ENCODE measurements at places on chromosomes 6 and 20.

DNA sequence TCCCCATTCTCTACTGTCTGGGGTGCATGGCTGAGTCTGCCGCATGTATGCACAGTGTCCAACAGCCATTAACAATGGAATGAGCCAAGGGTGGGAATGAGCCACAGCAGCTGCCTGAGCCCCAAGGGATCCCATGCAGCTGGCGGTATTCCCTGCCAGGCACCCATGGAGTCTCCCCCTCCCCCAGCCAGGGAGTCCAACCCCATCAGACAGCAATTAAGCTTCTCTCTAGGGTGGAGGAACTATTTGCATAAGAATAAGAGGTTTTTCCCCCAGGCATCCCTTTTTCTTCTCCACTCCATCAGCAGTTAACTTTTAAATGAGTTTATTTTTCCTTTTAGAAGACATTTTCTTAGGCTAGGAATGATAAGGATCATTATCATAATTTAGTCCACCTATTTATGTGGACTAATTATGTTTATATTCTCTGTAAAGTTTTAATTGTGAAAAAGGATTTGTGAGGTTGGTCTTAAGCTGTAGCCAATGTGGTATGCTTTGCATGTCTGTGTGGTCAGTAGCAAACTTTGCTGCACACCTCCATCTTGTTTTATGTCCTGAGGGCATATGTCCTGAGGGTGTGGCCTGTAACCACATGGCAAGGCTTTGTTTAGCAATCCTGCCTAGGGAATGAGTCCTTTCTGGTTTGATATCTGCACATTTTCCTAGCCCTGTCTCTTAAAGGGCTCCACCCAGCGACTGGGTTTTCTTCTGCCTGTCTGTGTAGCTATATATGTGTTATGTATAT, 158.9 kb upstream of the OLIG3 start:
- no peak for DNase-seq

GRCh38 chr20:63942969-63943807, 13.0 kb downstream of the UCKL1 start:
- DNase-seq = no peak

DNA sequence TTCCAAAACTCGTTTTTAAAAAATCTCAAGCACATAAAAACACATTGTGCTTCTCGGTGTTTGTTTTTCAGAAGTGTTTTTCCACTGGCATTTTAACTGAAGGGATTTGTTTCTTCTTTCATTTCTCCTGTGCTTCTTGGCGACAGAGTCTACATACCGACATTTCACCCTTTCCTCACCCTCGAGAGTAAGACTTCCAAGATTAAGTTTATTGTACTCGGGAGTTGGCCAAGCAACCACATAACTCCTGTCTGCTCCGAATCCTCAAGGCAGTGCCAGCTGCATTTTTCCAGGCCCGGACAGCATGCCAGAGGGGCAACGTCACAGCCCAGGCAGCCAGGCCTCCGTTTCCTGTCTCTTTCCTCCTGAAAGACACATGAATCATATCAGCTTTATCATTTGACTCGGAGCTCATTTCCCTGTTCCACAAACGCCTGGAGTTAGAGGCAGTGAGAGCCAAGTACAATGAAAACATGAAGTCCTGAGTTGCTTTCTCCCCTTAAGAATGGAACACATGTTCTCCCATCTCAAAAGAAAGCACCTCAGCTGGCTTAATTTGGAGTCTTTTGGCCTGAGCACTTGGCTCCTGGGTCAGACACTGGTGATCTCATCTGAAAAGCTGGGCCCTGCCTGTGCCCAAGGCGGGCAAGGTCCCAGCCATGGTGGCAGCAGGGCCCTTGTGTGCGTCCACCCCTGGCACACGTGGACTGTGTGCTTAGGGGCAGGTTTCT, 23.2 kb upstream of the FAM50B start:
- DNase-seq = no peak

DNA sequence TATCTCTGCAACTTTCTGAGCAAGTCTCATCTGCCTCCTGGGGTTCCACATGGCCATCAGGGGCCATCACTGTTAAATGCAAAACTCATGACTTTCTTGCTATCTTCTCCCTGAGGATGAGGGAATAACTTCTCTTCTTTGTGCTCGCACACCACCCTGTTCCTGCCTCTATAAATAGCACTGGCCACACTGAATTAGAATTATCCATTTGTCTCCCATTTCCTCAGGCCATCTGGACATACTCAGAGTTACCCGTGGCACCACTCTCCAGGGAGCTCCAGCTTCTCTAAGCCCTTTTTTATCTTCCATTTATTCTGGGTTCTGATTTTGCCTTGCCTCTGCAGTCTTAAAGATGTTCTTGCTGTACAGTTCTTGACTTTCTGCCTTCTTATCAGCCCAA, 72.8 kb upstream of the ECI2 start:
- DNase-seq = no peak

- DNase-seq = no peak
These were observed 19.6 kb downstream of the ANGPT4 start for GRCh38 chr20:896501-897025.

GRCh38 chr6:37171970-37172812, 2.2 kb downstream of the PIM1 start:
- peak; percentile 85 for DNase-seq

DNA sequence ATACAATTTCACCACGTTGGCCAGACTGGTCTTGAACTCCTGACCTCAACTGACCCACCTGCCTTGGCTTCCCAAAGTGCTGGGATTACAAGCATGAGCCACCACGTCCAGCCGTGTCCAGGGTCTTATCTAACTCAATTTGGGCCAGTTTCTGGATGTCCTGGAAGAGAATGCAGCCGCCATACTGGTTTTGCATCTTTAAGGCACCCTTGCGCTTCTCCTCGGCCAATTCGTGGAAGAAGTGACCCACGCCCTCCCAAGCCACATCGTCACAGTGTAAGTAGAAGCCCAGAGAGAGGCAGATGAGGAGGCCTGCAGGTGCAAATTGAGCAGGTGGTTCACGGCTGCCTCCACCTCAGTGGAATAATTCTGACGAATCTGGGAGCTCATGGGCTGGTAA, 3.7 kb upstream of the ZNF335 start:
- no peak for DNase-seq

GRCh38 chr6:98833057-98833306, 1.4 kb upstream of the POU3F2 start:
- no peak for DNase-seq

DNA sequence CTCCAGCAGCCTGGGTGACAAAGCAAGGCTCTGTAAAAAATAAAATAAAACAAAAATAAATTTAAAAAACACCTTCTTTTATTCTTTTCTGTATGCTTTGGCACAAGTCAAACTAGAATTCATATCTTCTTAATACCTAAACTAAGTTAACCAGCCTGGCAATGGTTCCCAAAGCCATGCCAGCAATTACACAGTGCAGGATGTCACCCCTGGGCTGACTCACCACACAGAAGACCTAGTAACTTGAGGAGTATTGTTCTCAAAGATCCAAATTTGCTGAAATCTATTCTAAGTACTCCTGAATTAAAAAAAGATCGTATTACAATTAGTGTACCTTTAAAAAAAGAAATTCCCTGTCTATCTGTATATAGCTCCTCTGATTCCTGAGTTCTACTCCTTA, 162.7 kb upstream of the SGK1 start:
- DNase-seq = no peak

DNA sequence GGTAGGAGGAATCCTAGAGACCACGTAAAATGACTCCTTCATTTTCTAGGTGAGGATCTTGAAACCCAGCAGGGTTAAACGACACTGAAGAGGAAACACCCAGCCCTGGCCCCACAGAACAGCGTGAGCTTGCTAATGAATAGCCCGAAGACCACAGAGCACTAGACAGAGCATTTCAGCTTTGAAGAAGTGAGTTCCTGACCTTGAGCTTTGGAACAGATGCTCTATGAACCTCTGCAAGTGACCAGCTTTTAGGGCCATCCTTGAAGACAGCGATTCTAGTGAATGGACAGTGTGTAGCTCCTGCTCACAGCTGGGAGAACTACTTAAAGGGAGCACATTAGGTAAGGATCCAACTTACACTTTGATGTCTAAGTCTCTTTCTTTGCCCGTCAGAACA, 74.0 kb upstream of the FRMD1 start:
- DNase-seq = no peak

GRCh38 chr20:13913131-13913530, 77.3 kb downstream of the SEL1L2 start:
- DNase-seq = no peak

DNA sequence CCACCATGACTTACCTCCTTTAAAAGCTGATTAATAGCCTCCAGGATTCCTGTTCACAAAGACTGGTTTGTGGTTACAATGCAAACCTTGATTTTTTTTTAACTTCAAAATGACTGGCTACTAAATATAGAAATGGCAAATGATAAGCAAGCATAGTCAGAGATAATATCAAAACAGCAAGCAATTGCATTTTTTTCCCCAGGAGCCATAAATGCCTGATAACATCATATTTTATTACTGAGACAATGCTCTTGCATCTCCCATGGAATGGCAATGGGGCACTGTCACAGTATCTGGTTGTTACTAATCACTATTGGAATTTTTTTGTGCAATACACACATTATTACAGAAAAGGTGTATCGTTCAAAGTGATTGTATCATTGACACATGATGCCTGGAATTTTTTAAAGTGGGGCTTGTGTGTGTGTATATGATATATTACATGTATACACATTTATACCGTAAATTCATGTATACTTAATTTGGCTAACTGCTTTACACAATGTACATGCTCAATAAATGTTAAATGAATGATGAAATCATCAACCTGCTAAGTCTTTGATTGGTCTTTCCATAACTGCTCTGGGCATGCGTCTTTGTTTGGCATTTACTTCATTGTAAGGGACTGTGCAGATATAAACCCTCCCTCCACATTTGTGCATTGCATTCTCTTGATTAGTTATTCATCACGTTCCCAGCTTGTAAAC, 980 bp upstream of the SALL4 start:
- DNase-seq = no peak

DNA sequence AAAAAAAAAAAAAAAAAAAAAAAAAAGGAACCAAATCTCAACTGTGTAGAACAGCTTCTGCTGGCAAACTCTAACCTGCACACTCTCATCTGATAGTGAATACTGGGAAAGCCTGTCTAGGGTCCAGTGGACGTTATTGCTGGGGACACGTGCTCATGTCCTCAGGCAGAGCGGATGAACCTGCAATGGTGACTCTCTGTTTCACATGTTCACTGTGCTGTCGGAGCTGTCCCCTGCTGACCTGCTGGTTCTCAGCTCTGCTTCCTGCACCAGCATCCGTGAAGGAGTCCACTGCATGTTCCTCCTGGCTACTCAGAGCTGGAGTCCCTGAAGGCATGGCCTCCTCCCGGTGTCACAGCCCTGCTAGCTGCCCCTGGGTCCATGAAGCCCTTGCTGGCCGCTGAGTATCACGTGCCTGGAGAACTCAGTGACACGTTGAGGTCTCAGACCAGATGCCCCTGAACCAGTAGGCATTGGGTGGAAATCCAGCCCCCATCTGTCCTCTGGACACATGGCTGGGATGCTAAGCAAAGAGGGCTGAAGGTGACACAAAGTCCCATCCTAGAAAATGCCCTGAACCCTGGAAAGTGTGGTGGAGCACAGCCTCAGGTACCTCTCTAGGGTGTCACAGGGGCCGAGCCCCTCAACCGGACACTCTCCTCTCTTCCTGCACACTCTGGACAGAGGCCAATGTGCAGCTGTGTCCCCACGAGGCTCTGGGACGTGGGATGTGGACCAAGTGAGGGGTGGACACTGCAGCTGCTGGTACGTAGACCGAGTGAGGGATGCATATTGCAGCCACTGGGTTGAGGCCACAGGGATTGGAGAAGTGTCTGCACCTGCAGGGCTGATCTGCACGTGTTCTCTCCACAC, 54.9 kb upstream of the FRMD1 start:
- DNase-seq = no peak

DNA sequence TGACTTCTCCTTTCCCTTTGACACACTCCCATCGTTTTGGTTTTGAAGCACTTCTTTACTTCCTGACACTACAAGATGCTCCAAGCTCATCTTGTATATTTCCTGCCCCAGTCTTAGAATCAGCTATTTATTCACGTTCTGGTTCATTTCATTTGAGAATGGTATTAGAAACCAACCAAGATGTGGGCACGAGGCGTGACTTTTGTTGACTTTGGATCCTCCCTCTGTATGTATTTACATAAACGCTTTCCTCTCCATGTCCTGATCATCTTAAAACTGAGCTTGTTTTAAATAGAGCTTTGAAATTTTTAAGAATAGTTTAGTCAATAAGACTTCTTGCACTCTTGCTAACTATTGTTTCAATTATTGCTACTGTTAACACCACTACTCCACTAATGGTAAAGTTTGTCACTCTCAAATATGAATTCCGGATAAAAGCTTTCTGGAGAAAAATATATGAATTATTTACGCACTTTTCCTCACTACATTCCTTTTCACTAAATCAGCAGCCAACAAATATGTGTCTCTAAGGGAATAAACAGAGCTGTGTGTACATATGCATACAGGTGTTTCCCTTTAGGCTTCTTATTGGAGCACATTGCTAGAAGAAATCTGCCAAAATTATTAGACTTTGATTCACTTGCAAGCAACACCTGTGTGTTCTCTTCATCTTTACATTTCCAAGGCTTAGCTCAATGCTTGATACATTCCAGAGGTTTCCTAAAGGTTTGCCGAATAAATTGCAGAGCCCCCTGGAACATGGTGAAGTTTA, 77.3 kb upstream of the TMEM244 start:
- DNase-seq = no peak

GRCh38 chr6:97081010-97081590, 156.6 kb downstream of the KLHL32 start:
- DNase-seq = no peak

DNA sequence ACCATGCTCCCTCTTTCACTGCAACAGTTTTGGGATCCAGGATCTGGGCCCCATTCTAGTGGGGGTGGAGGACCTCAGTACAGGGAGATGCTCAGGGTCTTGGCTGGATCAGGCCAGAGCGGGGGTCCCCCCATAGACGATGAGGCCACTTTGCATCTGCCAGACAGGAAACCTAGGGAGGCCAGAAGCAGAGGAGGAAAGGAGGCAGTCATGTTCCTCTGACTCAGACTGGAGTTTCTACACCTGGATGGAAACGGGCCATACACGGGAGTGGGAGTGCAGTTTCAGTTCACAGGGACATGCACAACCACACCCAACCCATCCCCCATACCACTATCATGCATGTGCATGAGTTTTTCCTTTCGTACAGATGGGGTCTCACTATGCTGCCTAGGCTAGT, 3.6 kb upstream of the EMILIN3 start:
- no peak for DNase-seq

GRCh38 chr6:135753196-135753595, 98.3 kb upstream of the PDE7B start:
- no peak for DNase-seq

GRCh38 chr6:131572686-131573415, at the start of gene ARG1:
Gene ARG1, plus strand, starts transcription at chr6:131573226. Its CDS starts 57 bp downstream, at chr6:131573283.
- DNase-seq = no peak

DNA sequence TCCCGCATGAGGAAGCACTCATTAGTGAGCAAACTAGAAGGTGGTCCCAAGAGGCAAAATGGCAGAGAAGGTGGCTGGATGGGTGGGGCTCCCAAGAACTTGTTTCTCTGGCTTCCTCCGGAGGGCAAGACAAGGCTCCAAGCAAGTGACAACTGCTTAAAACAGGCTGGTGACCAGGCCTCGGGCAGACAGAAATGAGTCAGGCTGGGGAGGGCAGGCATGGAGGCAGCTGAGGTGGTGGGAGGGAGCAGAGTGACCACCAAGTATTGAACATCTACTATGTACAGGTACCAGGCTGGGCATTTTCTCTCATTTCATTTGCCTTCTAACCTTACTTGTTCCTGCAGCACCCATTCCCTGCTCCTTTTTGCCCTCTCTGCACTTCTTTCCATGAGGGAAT, 33.4 kb downstream of the TNXB start:
- no peak for DNase-seq
